NCI-H2227 treated with DMSO at 0.1 percent for 48 hours (cell line): ENCODE measurements at places on chromosomes 1 and 21.
A peak's percentile ranks its signal among the peaks of the same experiment; 100 is the strongest.

DNA sequence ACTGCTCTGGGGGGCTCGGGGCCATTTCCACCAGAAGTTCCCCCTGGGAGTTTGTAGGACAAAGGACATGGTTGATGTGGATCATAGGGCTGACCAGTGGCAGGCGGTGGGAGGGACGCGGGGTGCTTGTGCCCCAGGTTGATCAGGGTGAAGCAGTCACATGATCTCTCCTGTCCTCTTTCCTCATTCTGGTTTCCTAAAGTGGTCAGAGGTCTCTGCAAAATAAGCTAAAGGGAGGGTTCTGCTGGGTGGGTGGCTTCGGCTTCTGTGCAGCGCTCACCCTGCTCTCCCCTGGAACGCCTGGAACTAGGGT lies 9.2 kb downstream of the PDXK start:
- no peak for DNase-seq

DNA sequence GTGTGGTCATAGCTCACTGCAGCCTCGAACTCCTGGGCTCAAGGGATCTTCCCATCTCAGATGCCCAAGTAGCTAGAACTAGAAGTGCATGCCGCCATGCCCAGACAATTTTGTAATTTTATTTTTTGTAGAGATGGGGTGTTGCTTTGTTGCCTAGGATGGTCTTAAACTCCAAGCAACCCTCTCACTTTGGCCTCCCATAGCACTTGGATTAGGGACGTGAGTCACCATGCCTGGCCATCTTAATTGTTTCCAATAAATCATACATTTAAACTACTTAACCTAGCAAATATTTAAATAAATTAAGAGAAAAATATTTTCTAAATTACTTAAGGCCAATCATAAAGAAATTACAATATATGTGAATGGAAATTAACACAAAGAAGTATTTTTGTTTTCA lies 35.1 kb upstream of the ADGRL4 start:
- DNase-seq = no peak

DNA sequence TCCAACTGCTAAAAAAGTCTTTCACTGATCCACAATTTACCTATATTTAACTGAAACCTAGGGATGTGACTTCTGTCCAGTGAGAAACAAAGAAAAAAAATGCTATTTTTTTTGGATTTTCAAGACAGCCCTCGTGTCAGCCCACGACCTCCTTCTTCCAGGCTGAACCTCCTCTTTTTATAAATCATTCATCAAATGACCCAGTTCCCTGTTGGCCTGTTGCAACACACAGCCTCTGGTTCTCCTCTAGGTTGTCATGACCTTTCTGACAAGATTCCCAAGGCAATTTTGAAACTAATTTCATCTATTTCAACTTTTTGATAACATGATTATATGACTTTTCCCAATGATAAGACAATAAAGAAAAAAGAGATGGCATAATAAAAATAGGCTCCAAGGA lies 74.6 kb downstream of the PGBD5 start:
- no peak for DNase-seq

- no peak for DNase-seq
Measured at GRCh38 chr1:167644551-167644950, 14.5 kb downstream of the RCSD1 start.

GRCh38 chr1:222234351-222234750 lies 313.6 kb downstream of the HHIPL2 start:
- DNase-seq = no peak

GRCh38 chr1:196538473-196538872 lies 69.8 kb downstream of the KCNT2 start:
- DNase-seq = no peak

- DNase-seq = peak; percentile 47
Measured at GRCh38 chr1:67532452-67533216, 102.4 kb upstream of the SERBP1 start.

DNA sequence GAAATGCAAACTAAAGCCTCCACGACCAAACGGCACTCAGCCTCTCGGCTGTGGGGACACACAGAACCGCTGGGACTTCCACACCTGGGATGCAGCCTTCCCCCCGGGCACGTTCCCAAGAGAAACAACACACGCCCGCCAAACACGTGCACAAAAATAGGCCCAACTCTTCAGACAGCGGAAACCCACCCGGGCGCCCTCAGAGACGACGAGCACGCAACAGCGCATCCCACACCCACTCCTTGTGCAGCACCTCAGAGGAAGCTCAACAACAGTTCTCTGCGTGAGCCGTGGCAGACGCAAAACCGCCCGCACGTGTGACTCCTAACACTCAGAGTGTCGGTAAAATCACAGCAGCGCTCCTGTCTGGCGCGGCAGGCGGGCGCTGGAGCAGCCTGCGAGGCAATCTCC lies 5.3 kb downstream of the C1orf159 start:
- no peak for DNase-seq

DNA sequence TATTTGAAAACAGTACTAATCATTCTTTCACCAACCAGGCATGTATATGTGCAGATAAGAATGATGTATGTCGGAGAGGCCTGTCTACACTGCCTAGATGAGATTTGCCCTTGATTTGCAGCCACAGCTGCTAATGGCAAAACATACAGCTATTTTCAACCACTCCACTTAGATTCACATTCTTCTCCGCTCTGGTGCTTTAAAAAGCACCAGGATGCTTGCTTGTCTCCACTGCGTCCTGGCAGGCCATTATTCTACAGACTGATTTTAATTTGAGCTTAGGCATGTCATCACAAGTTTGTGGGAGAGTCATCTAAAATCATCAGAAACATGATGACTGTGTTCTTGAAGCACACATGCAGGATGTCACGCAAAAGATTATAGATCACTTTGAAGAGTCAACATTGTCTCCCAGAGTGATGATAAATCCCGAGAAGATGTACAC lies 119.0 kb upstream of the NRIP1 start:
- no peak for DNase-seq

DNA sequence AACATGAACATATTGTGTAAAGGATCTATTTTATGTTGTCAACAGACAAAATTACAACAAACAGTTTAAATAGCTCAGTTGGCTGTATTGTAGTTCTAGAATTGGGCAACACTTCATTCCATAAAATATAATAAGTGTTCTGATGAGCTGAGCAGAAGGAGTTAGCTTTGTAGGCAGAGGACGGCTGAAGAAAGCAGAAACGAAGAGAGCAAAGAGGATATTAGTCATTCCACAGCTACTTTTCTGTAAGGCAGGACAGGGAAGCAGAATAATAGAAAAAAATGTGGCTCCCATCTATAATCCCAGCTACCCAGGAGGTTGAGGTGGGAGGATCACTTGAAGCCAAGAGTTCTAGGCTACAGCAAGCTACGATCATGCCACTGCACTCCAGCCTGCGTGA lies 20.2 kb upstream of the IVNS1ABP start:
- no peak for DNase-seq

GRCh38 chr1:218804014-218804785 lies 369.5 kb upstream of the LYPLAL1 start:
- no peak for DNase-seq

DNA sequence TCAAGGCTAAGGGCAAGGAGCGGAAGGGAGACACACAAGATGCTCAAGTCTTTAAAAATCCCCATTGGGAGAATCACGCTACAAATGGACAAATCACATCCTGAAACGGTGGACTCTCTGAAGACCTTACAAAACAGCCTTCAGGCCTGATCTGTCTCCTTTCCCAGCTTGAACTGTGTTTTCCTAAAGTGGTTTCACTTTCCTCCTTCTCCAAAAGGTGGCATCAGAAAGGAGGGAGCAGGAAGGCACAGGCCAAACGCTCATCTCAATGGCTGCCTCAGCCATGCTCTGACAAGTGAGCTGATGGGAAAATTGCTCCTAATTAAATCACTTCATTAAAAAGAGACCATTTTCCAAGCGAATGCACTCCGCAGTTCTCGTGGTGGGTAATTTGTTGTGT lies 47.7 kb downstream of the UTP25 start:
- peak; percentile 74 for DNase-seq

GRCh38 chr1:167250482-167250881 lies 29.8 kb downstream of the POU2F1 start:
- no peak for DNase-seq

DNA sequence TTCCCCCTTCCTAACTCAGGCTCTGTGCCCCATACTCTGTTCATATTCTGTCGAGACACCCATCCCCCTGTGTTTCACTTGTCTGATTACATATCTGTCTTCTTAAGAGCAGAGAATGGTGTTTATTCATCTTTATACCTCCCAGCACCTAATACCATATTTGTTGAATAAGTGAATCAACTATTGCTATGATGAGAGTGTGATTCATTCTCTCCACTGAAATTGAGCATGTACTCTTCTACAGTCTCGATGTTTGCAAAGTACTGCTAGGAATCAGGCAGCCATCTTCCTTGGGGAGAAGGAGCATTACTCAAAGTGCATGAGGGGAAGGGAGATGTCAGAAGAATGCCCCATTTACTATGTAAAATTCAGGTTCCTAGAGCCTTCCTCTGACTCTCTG lies 27.0 kb downstream of the TBX15 start:
- no peak for DNase-seq

GRCh38 chr1:103146166-103146565 lies 37.8 kb upstream of the COL11A1 start:
- no peak for DNase-seq

DNA sequence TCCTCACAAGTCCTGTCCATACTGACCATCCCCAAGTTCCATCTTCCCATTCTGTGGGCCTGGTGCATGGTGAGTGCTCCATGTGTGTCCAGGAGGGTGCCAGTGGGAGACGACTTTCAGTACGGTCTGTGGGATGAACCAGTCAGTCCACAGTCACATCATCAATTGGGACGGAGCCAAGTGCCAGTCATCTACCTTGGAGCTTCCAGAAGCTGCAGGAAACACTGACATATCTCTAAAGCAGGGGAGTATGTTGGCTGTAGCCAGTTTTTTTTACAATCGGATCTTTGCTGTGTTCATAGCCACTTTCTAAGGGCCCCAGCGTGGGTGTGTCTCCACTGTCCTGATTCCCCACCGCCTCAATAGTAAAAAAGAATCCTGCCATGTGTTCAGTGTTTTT lies 13.6 kb upstream of the TRIM17 start:
- DNase-seq = no peak

GRCh38 chr1:33280091-33280661 lies 23.9 kb downstream of the ZNF362 start:
- DNase-seq = no peak

- DNase-seq = no peak
Measured at GRCh38 chr1:33336580-33336979, 15.7 kb upstream of the A3GALT2 start.

GRCh38 chr1:25689686-25690381 lies 73.2 kb downstream of the MAN1C1 start:
- DNase-seq = no peak

- DNase-seq = peak; percentile 39
Measured at GRCh38 chr1:206507284-206508129, at the start of gene RASSF5. TSS of gene RASSF5 (plus strand) at chr1:206507531. CDS start at chr1:206507603, 72 bp downstream.

GRCh38 chr1:165880993-165881392 lies 53.6 kb downstream of the UCK2 start:
- no peak for DNase-seq

GRCh38 chr1:89633800-89634625 lies 1.1 kb downstream of the LRRC8C start:
- DNase-seq = peak; percentile 65
